ENCODE measurements at places on chromosomes 16 and 17.

GRCh38 chr16:15404792-15405191, 9.2 kb downstream of the MPV17L start:
- no peak for DNase-seq

- no peak for DNase-seq
Observed at GRCh38 chr17:75244133-75244866, 17.1 kb downstream of the GGA3 start.

GRCh38 chr16:86414991-86415740, 95.2 kb upstream of the FOXF1 start:
- no peak for DNase-seq

DNA sequence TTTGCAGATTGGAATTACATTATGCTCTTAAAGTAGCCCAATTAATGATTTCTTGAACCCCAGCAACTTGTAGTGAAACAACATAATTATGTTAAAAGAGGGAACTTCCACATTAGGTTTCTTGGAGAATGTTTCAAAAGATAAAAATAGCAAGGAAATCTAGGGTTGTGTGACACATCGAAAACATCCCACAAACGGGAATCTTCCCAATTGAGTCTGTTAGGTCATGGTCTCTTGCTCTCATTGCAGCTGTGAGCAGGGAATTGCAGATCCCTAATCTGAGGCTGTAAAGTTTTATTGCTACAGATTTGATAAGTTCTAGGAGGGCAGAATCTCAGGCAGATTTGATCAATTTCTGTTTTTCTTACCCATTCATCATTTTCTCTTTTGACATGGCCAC, 6.7 kb upstream of the LPO start:
- DNase-seq: no peak

DNA sequence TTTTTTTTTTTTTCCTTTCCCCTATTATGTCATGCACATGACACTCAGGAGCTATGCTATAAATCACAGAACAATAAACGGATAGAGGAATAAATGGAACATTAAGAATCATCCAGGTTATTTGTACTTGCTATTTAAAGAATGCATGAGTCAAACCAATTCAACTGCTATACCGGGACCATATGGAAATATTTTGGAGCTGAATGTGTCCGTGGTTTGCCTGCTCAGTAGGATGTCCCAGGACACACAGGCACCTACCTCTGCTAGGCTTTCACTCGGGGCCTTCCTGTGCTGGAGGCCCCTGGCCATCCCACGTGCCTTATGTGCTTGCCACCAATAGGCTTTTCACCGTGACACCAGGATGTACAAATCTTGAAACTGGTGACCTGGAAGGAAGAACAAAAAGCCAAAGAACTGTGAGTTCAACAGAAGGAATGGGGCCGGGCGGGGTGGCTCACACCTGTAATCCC, 15.3 kb upstream of the SEC14L1 start:
- peak; percentile 66 for DNase-seq

DNA sequence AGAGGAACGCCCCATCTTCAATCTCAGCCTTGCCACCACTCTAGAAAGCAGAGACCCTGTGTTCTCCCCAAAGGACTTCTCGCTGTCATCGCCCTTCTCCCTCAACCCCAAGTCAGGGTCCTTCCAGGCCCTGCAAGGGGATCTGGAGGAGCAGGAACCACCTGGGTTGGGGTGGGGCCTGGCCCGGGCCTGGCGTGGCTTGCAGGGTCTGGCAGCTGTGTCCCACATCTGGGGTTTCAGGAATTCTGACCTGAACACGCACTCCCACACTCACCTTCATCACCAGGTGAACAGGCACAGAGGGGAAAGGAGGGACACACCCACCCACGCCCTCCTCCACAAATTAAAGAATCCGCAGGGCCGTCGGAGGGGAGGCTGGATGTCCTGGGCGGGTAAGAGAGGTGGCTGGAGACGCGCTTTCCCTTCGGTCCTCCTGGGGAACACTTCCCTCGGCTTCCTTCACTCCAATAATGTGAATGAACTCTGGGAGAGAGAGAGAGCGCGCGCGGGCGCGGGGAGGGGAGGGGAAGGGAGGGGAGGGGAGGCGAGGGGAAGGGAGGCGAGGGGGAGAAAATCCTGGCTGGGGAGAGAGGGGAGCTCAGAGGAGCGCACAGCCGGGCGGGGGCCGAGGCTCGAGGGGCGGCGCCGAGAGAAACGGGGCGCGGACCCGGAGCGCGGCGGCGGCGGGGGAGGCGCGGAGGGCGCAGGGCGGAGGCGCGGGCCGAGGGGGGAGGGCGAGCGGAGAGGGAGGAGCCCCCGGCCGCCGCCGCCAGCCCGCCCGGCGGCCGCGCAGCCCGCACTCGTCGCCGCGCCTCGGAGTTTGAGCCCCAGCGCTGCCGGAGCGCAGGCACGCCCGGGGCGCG, at the start of gene CACNG4:
Gene CACNG4, plus strand, starts transcription at position 799 of the 863 bp plus-strand sequence. CDS start 205 bp downstream, outside the sequence.
- DNase-seq: no peak
